Epithelial cell of esophagus (primary cell): ENCODE measurements at places on chromosomes 4 and X.

GRCh38 chr4:88724406-88724805, 26.8 kb upstream of the NAP1L5 start:
- no peak for DNase-seq

GRCh38 chr4:67019686-67020437, 525.4 kb downstream of the CENPC start:
- no peak for DNase-seq

- peak; percentile 48 for DNase-seq
Observed at GRCh38 chrX:40581336-40581920, 658 bp downstream of the ATP6AP2 start.

GRCh38 chrX:130084631-130085237, 25.6 kb downstream of the ELF4 start:
- no peak for DNase-seq
